Cortex of kidney (tissue), 1 donor: ENCODE measurements at places on chromosomes 12 and 14.

DNA sequence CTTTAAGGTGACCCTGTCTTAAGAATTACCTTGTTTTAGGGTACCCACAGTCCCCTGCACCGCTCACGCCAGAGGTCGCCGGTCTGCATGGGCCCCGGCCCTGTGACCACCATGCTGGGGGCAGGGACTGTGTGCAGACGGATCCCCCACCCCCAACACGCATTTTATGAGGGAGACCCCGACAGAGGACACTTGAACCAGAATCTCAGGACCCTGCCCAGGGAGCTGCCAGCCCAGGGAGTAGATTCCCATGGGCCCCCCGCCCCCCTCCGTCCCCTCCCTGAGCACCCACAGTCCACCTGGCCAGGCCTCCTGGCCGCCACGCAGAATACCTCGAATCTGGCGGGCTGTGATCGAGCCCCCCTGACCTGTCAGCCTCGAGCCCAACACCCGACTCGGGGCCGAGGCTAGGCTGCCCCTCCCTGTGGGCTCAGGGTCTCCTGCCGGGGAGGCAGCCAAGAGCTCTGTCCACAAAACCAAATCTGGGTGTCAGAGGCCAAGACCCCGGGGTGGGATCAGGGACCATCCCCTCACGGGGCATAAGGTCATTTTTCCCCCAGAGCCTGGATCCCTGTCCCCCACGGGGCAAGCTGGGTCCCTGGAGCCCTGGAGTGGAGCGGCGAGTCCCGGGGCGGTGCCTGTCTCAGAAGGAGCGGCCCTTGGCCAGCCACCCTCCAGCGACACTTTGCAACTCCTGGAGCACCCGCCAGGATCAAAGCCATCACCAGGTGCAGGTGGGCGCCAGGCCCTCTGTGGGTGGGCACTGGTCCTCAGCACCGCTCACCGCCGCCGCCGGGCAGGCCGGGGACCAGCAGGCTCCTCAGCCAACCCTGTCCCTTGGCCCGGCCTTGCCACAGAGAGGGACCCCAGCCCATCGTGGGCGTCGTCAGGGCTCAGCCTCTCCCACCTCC is 155.8 kb upstream of the PKP2 start:
- no peak for DNase-seq

GRCh38 chr12:113244047-113244460 is 22.8 kb downstream of the TPCN1 start:
- DNase-seq, result no peak

DNA sequence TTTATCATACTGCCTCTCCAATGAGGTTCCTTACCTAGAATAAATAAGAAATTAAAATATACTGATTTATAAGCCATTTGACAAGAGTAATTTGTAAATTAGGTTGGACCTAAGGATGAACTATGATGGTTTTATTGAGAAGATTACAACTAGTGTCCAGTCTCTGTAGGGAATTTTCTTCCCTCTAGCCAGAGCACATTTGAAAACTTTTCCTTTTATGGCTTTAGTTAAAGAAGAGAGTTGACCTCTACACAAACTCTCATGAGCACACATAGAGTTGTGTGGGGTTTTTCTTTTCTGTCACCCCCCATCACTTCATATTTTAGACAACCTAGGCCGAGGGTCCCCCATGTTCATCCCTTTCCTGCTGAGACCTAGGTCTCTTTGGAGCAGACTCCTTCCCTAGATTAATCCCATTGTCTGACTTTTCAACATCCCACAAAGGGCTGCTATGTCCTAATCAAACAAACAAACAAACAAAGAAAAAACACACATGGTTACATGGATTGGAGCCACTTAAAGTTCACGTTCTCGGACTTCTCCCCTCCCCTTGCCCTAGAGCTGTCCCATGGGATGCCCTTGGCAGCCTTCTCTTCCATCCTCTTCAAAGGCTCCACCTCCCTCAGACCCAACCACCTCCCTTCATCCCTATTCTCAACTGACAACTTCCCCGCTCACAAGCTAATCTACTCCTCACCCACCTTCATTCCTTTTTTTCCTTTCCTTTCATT is 40.7 kb downstream of the GPR135 start:
- DNase-seq, result no peak

GRCh38 chr12:50055831-50056638 is 1.4 kb upstream of the ASIC1 start:
- DNase-seq, result no peak

GRCh38 chr14:83988275-83988674 is 1541.7 kb upstream of the FLRT2 start:
- no peak for DNase-seq

GRCh38 chr14:52913271-52913670 is 37.6 kb downstream of the FERMT2 start:
- no peak for DNase-seq

GRCh38 chr12:87967871-87968270 is 61.3 kb downstream of the C12orf50 start:
- no peak for DNase-seq
